Gastroesophageal sphincter (tissue), 4 donors: ENCODE measurements at places on chromosomes 13 and 19.

DNA sequence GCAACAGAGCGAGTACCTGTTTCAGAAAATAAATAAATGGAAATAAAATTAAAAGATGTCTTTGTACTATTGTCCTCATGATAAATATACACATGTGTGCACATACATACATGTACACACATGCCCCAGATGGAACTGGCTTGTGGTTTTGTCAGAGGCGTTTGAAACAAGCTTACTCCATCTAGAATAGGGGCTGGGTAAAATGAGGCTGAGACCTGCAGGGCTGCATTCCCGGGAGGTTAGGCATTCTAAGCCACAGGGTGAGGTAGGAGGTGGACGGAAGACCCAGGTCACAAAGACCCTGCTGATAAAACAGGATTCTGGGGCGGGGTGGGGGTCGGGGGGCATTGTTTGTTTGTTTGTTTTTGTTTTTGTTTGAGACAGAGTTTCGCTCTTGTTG lies 8.1 kb upstream of the SIN3B start:
- no peak for ATAC-seq

DNA sequence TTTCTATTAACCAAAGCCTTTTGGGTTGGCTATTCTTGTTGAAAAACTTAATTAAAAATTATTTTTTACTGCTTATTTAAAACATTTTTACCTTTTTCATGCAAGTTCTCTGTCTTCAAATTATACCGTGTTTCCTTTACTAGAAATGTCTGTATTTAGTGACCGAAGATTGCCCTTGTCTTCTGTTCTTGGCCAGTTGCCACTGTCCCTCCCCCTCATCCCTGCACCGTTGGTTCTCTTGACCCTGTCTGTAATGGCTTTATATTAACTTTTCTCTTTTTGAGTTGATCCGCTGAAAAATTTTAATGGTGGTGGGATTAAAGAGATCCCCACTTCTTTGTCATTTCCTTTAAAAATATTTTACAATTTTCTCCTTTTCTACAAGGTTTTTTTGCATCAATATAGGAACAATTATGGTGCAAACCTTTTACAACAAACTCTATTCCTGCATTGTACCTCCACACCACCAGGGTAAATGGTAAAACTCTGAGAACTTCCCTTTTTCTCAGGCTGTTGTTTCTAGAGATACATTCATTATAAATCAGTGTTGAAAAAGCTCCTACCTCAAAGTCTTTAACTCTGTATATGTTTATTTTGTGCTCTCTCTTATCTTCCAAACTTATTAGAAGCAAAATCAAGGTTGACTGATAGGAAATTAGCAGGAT lies 12.9 kb upstream of the RNF113B start:
- ATAC-seq, result no peak

GRCh38 chr13:105139380-105140285 lies 1395.8 kb downstream of the EFNB2 start:
- peak; percentile 51 for ATAC-seq

DNA sequence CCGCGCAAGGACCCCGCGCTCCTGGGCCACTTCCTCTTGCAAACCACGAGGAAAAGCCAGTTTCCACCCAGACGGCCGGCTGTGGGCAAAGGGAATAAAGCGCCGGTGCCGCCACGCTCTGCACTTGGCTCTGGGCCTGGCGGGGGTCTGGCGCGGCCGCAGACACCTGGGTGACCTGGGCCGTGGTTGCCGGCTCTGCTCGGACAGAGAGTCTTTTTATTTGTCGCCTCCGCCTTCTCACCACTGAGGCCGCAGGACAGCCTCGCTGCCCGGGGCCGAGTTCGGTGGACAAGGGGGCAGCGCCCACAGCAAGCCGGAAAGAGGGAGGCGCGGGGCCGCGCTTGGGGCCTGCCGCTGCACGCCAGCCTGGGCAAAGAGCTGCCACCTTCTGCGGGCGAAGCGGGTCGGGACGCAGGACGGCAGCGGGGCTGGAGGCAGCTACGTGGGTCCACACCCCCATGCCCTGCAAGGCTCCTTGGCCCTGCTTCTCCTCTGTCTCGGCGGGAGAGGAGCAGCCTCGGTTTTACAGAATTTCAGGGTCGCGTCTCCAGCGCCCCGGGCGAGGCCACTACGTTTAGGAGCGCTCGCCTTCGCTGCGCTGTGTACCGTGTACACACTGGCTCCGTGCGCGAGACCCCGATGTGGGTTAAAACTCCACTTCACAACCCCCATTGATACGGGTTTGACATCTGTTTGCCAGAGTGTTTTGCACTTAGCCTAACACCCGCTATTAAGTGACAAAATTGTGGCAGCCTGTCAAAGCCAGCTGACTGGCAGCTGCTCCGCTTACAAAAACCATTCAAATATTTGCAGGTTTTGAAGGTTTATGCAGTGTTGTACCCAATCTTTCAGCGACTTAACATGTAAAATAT lies 13.0 kb upstream of the SOX1 start:
- ATAC-seq, result no peak

GRCh38 chr19:2600914-2601870 lies 101.3 kb downstream of the GNG7 start:
- no peak for ATAC-seq

GRCh38 chr19:39318071-39318470 lies 2.6 kb downstream of the LRFN1 start:
- ATAC-seq, result no peak

GRCh38 chr19:33468361-33469170 lies 53.0 kb downstream of the PEPD start:
- no peak for ATAC-seq

DNA sequence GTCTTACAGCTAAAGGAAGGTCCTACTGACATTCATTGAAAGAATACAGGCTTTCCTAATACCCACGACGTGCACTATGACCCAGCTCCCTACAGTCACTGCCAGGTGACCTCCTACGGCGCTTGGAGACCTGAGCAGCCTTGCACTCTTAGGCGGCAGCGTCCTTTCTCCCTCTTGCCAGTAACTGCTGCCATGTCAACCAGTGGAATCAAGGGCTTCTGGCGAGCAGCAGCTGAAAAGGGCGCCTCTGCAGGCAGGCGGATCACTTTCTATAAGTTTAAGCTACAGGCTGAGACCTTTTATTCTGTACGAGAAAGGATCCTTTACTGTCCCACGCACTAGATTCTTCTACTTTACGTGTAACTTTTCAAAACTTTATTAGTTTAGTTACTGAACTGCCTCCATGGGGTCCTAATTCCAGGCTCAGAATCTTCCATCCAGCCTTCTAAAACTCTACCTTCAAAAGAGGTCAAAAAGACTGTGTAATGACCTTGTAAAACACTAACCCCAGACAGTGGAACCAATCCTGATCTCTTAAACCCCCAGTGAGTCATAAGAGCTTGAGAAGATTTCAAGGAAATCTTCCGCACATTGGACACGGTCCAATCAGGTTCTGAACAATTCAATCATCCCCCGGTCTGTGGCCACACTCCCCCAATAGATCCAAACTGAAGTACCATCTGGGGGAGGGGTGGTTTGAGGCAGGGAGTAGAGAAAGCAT lies 1.9 kb downstream of the KCTD12 start:
- no peak for ATAC-seq

GRCh38 chr19:30722186-30722585 lies 350.0 kb downstream of the ZNF536 start:
- ATAC-seq, result no peak

GRCh38 chr13:113086031-113086750 lies 19.4 kb upstream of the F7 start:
- no peak for ATAC-seq

DNA sequence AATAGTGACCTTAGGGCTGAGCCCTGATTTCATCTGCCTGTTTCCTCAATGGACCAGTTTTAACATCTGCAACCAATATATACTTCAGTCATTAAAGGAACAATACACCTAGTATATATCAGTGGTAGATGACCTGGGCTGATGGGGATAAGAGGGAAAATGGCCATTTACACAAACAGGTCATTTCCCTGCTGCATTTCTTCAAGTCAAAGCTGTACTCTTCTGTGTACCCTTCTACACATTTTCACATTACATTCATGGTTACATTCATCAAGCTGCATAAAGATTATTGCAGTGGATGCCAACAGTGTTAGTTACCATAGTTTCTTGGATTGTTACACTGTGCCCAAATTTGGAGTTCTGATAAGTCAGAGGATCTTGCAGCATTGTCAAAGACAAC lies 81.2 kb upstream of the RAP2A start:
- no peak for ATAC-seq
